NCI-H1092 treated with DMSO at 0.1 percent for 48 hours (cell line): ENCODE measurements at places on chromosomes 4 and X.
A peak's percentile ranks its signal among the peaks of the same experiment; 100 is the strongest.

- DNase-seq, result no peak
These were observed 72.7 kb upstream of the PSAPL1 start for GRCh38 chr4:7507381-7507780.

DNA sequence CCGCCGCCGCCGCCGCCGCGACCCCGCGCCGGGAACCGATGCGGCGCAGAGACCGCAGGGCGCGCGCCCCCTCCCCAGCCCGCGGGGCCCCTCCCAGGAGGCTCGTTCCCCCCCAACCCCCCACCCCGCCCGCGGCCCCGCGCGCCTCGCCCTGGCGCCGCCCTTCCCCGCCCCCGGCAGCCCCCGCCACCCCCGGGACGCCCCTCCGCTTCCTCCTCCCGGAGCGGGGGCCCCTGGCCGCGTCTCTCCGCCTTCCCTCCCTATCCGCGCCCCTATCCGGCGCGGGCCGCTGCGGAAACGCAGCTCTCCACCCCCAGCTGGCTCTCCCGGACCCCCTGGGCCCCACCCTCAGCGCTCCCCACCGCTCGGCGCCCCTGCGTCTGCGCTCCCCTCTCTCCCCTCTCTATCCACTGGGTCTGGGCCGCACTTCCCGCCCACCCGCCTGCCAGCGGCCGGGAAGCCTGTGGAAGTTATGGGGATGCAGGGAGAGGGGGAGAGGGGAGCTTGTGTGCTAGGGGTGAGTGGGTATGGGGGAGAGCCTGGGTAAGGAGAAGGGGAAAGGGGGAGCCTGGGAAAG lies at the start of gene TMEM271:
Gene TMEM271, minus strand, starts transcription at position 51 of the 577 bp plus-strand sequence. CDS start 233 bp downstream, outside the sequence.
- no peak for DNase-seq

GRCh38 chr4:71198958-71199357 lies 139.9 kb upstream of the SLC4A4 start:
- no peak for DNase-seq

DNA sequence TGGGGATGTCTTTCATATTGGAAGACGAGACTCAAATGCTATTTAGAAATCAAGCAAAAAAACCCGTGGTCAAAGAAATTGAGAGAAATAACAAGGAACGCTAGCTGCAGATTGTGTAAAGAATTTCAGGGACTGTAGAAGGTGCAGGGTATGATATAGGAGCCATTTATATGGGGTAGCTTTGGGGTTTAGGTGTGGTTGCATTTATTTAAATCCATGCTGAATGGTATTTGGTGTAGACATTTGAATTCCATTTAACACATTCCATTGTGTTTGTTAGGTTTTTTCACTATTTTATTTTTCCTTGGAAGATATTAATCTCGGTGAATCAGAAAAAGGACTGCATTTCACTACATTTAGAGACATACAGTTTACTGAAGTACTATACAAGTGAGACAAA lies 341.0 kb upstream of the GALNTL6 start:
- no peak for DNase-seq

DNA sequence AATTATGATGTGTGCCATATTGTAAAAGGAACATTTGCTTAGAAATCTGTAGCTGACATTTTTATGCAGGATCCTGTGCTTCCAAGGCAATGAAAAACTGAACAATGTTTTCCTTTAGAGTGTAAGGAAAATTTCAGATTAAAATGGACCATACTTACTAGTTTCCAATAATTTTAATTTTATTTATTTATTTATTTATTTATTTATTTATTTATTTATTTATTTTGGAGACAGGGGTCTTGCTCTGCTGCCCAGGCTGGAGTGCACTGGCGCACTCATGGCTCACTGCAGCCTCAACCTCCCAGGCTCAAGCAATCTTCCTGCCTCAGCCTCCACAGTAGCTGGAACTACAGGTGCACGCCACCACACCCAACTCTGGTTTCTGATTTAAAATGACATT lies 369.8 kb upstream of the HAND2 start:
- DNase-seq, result no peak

GRCh38 chr4:117429061-117429460 lies 343.7 kb upstream of the TRAM1L1 start:
- DNase-seq, result no peak

GRCh38 chr4:162011089-162011488 lies 152.7 kb downstream of the FSTL5 start:
- DNase-seq, result no peak

DNA sequence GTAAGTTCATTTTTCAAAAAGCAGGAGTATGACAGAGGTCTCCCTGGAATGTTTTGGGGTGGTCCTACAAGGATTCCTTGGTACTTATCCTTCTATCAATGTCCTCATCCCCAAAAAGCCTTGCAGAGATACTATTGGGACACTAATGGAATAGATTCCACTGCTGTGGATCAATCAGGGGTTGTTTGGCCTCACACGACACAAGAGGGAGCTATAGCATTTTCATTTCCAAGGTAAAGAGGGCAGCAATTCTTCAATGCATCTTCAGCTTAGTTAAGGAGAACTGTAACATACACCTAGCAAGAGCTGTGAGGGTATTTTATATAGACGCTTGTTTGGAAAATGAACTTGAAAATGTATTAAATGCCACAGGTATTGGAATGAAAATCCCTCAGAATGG lies 50.9 kb downstream of the USP26 start:
- peak; percentile 2 for DNase-seq

DNA sequence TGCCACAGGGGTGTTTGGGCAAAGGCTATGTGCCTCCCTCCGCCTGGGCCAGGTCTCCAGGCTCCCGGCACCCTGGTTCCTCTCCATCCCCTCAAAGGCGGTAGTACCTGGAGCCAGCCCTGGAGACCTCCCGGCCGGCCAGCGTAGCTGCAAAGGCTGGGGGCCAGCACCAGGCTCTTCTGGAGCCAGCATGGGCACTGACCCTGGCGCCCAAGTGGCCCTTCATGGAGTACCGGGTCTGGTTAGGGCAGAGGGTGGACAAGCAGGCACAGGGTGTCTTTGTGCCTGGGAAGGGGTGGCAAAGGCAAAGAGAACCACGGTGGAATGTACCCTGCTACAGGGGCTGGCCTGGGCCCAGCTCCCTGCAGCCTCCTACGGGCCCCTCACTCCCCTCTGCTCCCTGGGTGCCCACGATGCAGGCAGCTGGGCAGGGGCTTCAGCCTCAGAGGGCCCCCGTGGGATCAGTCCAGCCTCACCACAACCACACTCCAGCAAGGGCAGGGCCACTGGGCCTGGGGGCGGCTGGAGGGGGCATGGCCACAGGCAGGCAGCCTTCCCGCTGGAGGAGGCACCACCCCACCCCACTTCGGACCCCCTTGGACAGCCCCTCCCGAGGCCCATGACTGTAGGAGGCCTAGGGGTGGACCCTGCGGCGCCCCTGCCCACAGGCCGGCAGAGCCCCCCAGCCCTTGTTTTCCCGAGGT lies 112.9 kb upstream of the NKX1-1 start:
- DNase-seq, result no peak

DNA sequence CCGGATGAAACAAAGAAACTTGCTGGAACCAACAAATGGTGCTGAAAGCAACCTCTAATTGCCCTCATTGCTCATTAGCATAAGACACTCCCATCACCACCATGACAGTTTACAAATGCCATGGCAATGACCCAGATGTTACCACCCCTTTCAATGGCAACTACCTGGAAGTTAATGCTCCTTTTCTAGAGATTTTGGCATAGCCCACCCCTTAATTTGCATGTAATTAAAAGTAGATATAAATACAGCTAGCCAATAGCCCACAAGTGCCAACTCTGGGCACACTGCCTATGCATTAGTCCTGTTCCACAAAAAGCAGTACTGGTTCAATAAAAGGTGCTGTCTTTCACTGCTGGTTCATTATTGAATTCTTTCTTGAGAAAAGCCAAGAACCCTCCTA lies 410.3 kb upstream of the PPP1R2C start:
- DNase-seq, result no peak

DNA sequence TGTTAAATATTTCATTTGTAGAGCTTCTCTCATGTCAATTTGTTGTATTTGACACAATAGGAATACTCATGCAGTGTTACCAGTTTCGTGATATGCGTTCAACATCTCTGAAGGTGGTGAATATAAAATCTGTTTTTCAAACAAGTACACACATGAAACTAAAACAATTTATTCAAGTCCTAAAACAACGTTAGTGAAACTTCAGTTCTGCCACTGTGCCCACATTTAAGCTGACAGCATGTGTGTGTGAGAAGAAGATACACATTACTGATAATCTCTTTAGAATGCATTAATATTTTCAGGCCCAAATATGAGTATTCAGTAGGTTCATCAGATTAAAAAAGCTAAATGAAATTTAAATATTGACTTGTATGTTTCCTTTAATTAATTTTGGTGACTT lies 21.7 kb downstream of the GAB1 start:
- no peak for DNase-seq

DNA sequence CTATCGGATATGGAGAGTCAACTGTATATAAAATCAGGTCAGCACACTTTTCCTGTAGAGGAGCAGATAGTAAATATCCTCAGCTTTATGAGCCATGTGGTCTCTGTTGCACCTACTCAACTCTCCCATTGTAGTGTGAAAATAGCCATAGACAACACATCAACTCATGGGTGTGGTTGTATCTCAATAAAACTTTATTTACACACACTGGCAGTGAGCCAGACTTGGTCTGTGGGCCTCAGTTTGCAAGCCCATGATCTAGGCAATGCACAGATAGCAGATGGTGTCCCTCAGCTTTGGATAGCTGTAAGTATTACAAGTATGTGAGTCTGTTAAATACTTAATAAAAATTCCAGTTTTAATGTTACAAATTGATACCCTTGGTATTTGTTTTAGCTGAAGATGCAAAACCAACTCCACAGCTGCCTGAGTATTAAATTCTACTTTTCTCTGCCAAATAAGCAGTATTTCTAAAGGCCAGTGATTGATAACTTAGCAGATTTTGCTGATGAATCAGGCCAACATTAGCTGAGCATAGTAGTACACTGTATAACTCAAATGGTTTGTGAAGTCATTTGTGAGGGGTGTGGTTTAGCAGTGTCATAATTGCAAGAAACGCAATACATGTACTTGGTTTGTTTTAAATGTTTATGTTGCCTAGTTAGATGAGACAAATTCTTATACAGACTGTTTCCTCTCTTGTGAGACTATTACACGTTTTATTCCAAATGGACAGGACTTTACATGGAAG lies 87.3 kb downstream of the GPR143 start:
- no peak for DNase-seq

DNA sequence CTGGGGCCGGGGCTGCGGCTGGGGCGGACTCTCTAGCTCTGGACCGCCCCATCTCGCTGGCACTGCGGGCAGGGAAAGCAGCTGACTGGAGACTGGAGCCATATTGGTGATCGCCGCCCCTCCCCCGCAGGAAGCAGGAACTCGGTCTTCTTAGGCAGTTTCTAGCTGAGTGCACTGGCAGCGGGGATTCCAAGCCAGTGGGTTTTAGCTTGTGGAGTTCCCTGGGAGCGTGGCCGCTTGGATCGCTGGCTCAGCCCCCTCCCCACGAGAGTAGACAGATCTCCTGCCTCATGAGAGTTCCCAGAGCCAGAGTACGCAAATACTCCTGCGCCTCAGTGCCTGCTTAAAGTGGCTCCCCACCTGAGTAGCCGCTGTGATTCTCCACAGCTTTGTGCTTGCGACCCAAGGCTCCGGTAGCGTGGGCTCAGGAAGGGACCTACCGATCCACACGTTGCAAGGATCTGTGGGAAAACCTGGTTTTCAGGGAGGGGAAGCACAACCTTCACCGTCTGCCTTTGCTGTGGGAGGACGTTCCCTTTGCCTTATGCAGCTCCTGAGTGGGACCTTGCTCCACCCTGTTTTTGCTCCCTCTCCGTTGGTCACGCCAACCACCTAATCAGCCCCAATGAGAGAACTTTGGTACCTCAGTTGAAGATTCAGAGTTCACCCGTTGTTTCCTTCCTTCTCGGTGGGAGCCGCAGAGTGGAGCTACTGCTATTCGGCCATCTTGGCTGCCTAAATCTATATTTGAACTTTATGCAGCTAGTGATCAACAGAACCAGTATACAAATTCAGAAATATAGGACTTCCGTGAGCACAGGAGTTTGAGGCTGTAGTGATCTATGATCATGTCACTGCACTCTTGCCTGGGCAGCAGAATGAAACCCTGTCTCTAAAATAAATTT lies 803.9 kb upstream of the PCDH10 start:
- no peak for DNase-seq

GRCh38 chrX:12919620-12920019 lies 13.2 kb downstream of the TLR8 start:
- DNase-seq, result no peak

- no peak for DNase-seq
These were observed 122.4 kb downstream of the BCOR start for GRCh38 chrX:39975101-39975925.

- DNase-seq, result no peak
These were observed 136.1 kb downstream of the MSL3 start for GRCh38 chrX:11893933-11894710.

GRCh38 chr4:70874268-70875156 lies 27.7 kb upstream of the MOB1B start:
- no peak for DNase-seq

DNA sequence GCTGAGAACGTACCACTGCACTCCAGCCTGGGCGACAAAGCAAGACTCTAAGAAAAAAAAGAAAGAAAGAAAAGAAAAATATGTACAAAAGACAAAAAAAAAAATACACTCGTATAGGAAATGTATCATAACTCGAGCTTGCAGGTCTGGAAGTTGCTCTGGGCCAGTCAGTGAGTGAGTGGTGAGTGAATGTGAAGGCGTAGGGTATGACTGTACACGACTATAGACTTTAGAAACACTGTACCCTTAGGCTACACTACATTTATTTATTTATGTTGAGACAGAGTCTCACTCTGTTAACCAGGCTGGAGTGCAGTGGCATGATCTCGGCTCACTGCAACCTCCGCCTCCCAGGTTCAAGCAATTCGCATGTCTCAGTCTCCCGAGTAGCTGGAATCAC lies 29.4 kb downstream of the EVC2 start:
- DNase-seq, result no peak

DNA sequence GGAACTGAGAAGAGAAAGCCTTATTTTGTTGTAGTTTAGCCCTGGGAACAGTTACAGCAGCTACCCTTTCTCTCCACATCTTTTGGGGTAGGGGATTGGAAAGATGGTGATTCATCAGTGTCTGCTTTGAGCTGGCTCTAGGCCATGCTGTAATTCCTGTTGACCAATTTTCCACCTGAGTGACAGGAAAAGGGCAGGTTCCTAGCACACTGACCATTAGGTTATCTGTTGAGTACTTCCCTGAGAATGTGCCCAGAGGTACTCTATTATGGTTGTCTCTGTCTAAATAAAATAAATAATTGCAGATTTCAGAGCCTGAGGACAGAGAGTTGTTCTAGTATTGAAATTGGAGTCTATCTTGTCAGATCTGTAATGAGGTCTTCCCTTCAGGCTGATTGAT lies 109.0 kb downstream of the ENOX2 start:
- DNase-seq, result no peak

- no peak for DNase-seq
These were observed 105.9 kb upstream of the HPGD start for GRCh38 chr4:174628191-174628590.

DNA sequence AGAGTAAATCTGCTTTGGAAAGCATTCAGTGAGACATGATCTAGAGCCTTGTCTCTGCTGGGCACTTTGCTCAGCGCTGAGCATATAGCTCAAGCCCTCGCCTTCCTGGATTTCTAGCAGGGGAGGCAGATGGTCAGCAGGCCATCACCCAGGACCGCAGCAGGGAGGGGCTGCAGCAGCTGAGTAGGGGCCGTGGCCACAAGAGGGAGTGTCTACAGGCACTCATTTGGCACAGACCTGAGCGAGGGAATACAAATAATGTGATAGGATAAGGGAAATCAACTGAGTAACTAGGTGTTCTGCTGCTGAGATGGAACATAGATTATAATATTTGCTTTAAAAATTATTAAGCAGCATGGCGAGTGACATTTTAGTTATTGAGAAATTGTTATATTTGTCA lies 30.2 kb downstream of the OFD1 start:
- DNase-seq, result peak; percentile 7
